IPS DF 19.7 (cell line): ENCODE measurements at places on chromosomes 5 and 9.

DNA sequence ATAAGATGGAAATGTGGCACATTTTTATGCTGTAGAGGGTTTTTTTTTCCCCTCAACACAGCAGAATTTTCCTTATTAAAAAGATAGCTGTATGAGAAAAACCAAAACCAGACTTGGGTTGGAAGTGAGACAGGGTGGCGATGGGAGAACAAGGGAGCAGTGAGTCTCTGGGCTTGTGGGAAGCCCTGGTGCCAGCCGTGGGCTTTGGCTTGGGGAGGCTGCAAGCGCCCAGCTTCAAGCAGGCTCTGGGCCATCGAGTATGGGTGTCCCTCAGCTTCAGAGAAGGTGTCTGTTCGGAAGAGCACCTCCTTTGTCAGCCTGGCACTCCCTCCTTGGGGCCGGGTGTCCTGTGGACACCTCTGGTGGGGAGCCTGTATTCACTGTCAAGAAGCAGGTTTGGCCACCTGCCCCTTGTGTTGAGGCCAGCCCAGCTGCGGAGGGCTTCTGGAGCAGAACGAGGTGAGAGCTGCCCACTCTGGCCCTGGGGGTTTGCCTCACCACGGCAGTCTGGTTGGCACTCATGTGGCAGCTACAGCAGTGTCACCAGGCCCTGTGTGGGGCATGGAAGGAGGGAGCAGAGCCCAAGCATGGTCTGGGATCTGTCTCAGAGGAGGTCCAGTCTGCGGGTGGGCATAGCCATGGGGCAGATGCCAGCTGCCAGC lies 37.6 kb upstream of the ANGPTL2 start:
- DNase-seq = no peak

- no peak for DNase-seq
Observed at GRCh38 chr5:66277981-66278380, 133.9 kb downstream of the SREK1 start.

DNA sequence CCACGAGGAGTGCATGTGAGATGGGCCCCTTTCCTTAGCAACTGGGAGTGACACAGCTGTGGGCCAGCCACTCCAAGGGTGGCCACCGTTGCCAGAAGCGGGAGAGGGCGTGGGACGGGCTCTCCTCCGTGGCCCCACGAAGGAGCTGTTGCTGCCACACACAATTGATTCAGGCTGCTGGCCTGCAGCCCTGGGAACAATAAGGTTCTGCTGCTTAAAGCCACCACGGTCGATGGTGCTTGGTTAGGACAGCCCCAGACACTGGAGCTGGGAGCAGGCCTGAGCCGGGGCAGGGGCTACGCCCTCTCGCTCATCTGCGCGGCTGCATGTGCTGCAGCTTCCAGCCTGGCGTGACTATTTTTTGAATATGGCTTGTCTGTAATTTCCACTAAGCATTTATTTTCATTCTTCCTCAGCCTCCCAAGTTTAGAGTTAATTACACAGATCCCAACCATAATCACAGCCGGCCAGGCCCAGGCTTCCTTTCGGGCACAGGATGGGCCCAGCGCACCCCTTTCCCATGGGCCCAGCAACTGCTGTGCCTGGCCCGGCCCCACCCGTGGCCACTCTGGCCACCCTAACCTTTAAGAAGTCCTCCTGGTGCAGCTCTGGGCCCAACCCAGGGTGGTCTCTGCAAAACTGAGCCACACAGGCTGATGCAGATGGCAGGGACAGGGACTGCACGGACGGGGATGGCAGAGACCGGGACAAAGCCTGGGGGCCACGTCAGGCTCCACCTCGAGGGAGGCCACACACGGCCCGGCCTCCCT lies 49.7 kb downstream of the VAV2 start:
- no peak for DNase-seq

GRCh38 chr5:139342423-139342723 lies 719 bp downstream of the PAIP2 start:
- DNase-seq = no peak

DNA sequence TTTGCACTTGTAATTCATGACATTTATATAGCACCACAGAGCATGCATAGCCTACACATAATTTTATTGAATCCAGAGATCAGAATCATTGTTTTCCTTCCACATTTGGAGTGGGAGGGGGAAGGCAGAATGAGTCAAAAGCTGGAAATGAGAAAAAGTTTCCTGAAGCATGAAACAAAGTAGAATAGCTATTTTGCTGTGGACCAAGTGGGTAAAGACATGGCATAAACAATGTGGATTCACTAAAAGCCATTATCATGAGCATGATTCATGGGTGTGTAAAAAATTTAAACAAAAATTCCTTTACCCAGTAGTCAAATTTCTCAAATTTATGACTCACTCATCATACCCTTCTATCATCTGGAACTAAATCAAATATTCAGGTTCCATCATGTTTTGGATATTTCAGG lies 97.9 kb downstream of the YIPF5 start:
- DNase-seq = no peak

- no peak for DNase-seq
Observed at GRCh38 chr9:127455324-127455992, 4.1 kb downstream of the LRSAM1 start.

DNA sequence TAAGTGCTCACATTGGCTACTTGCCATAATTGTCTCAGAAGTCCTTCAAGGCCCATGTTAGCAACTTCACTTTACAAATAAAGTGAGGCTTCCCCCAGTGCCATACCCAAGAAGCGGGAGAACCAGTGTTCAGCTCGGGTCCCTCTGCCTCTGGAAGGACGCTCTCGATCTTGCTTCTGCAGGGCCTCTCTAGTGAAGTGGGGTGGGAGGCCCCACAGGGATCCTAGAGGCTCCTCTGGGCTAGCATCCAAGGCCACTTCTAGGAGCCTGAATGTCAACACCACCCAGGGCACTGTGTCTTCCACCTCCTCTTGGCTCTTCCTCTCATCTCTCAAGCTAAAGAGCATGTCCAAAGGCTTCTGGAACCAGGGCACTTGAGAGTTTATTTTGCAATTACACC lies 282.5 kb downstream of the GADD45G start:
- no peak for DNase-seq

DNA sequence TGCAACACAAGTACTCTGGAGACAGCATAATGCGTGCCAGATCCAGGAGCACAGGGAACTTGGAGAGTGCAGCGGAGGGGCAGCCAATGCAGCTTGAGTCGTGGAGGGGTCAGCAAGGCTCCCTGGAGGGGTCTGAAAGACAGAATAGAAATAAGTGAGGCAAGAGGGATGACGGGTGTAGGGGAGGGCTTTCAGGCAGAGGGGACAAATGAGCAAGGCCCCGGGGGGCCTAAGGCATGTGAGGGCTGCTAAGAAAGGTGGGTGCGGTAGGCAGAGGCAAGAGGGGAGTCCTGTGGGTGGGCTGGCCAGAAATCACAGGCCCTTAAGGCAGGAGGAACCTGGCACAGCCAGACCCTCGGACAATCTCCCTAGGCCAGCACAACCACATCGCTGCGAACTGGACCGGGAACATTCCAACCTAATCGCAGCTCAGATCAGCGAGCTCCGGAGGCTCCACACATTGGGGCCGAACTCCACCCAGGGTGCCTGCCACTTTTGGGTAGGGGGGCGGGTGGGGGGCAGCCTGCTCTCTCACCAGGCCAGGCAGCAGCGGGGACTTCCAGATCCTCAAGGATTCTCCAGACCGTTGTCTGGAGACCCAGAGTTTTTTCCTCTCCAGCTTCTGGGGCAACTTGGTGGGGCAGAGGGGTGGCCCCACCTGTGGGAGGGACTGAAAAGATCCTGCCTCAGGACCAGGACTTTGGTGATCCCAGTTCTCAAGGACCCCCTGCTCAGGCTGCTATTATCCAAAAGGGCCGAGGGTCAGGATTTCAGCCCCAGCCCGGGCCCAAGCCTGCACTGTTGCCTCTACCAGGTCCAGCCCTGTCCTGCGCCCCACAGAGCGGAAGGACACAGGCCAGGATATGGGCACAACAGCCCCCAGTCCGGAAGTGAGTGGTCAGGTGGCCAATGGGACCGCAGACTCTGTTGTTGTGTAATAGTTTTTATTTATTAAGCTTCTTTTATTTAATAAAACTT lies 22.7 kb upstream of the CYSTM1 start:
- DNase-seq = no peak

- DNase-seq = no peak
Observed at GRCh38 chr5:156477196-156477595, 150.2 kb downstream of the SGCD start.
